A172 (cell line): ENCODE measurements at places on chromosomes 7 and 10. TPM values are rescaled to one million over a fixed set of nuclear protein-coding genes. Genes with fewer than 3 reads are reported as not detected.

The PRXL2A gene
- 28.0 and 31.4 TPM in 2 replicates for total RNA-seq

The IL6 gene
- total RNA-seq, result 0.12 TPM in 1 of 2 replicates, not detected in the other

The TFEC gene
- total RNA-seq, result 0.07 and 0.43 TPM in 2 replicates

The DKK1 gene
- 997 and 1,320 TPM in 2 replicates for total RNA-seq

The ADAM22 gene
- 3.1 and 5.0 TPM in 2 replicates for total RNA-seq

The ZNF518A gene
- total RNA-seq, result 7.9 and 19.7 TPM in 2 replicates

The IFIT5 gene
- total RNA-seq, result 35.5 and 38.5 TPM in 2 replicates

The MBL2 gene
- not detected in 2 replicates for total RNA-seq

The GPR146 gene
- 1.1 and 1.6 TPM in 2 replicates for total RNA-seq

The VSTM4 gene
- 2.4 and 2.6 TPM in 2 replicates for total RNA-seq

The GRID2IP gene
- total RNA-seq, result 0.03 and 0.22 TPM in 2 replicates

The PRRT4 gene
- total RNA-seq, result 0.10 and 1.6 TPM in 2 replicates

The MARVELD1 gene
- 68.2 and 69.7 TPM in 2 replicates for total RNA-seq

The ZNF488 gene
- 2.6 and 3.6 TPM in 2 replicates for total RNA-seq
